ENCODE measurements at places on chromosomes 4 and X. TPM values are rescaled to one million over a fixed set of nuclear protein-coding genes. Genes with fewer than 3 reads are reported as not detected.

DNA sequence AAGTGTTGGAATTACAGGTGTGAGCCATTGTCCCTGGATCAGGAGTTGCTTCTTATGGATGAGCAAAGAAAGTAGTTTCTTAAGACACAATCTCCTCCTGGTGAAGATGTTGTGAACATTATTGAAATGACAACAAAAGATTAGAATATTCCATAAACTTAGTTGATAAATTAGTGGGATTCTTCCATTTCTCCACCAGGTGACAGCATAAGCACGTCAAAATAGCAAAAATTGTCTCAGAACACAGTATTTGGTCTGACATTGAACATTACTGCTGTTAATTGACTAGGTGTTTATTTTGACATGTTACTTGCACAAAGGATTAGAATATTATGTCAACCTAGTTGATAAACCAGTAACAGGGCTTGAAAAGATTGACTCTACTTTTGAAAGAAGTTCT is 21.6 kb downstream of the CLDN34 start:
- no peak for DNase-seq
- H3K36me3 ChIP-seq = no peaks in the 10 kb centered on the region
- H3K4me3 ChIP-seq = no peak overlapping the region
- H3K27me3 ChIP-seq = peaks cover 4% of the 10 kb centered on the region

DNA sequence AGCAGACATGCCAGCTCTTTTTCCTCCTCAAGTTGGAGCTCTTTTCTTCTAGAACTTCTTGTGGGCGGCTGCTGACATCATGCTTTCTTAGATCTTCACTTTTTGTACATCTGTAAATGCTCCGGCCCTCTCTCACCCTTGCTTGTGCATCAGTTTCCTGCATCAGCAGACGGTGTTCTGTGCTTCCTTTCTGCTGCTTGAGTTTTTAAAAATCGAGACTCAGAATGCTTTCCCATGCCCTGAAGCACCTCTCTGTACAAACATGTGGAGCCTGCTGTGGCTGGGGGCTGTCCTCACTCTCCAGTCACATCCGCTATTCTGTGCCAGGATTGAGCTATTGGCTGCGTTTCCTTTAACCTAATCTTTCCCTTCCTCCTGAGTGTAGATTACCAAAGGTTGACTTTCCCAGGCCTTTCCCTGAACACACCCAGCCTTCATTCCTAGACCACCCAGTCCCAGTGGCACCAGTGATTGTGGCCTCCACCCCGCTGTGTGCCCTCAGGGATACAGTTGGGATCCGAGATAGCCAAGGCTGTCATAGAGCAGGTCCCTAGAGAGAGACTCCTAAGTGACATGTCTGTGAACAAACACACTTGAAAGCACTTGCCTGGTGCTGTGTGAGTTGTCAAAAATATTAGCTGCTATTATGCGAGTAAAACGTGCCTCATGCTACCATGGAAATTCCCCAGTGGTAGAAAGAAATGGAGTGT is 41.9 kb downstream of the TNIP2 start:
- no peak overlapping the region for H3K4me3 ChIP-seq
- peak overlapping the region; percentile 81 for H3K27ac ChIP-seq
- H3K4me1 ChIP-seq = peaks cover 21% of the 10 kb centered on the region
- no peaks in the 10 kb centered on the region for H3K27me3 ChIP-seq
- H3K36me3 ChIP-seq = peaks cover 49% of the 10 kb centered on the region
- DNase-seq = peak; percentile 20

DNA sequence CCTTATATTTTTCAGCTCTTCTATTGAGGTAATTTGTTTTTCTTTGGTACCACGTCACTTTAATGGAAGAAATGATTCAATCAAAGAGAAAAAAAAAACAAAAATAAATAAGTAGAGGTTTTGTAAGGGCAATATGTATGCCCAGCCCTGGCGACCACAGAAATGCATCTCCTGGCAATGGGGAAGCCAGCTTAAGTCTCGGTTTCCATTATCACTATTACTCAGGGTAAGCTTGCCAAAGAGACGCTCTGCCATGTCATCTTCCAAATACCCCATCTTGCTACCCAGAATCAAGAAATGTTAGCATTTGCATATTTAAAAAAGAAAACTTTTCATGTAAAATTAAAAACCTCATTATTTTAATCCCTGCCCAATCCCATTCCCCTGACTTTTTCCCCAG is 68.8 kb downstream of the FAM47C start:
- no peaks in the 10 kb centered on the region for H3K27me3 ChIP-seq
- no peak for DNase-seq
- H3K36me3 ChIP-seq = no peaks in the 10 kb centered on the region

Gene GAB3
- total RNA-seq = 4.3 TPM

DNA sequence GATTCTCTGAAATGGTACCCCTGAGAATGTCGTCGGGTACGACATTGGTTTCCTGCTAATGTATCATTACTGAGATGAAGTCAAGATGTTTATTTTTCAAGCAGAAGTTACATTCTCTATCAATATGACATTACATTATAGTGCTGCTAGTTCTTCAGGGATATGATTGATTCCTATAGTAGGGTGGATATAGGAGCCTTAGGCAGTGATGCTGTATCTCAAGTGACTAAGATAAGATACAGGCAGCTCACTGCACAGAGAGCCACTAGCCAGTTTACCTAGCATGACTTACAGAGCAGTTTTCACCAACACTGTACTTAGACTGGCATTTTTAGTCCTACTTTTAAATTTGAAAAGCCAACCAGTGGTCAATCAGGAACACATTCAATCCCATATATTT is 154.9 kb downstream of the FANCB start:
- no peak overlapping the region for H3K4me3 ChIP-seq
- DNase-seq = no peak
- no peaks in the 10 kb centered on the region for H3K36me3 ChIP-seq
- no peaks in the 10 kb centered on the region for H3K4me1 ChIP-seq
- no peak overlapping the region for H3K27ac ChIP-seq
- no peaks in the 10 kb centered on the region for H3K27me3 ChIP-seq

Gene CSN1S1
- not detected for total RNA-seq

Gene TSPAN6
- not detected for total RNA-seq

GRCh38 chr4:104677116-104677515 is 182.4 kb upstream of the CXXC4 start:
- DNase-seq = no peak
- H3K27ac ChIP-seq = no peak overlapping the region
- no peaks in the 10 kb centered on the region for H3K36me3 ChIP-seq
- no peaks in the 10 kb centered on the region for H3K27me3 ChIP-seq
- no peaks in the 10 kb centered on the region for H3K4me1 ChIP-seq
- H3K4me3 ChIP-seq = no peak overlapping the region

Gene SHROOM2
- not detected for total RNA-seq

Gene GLRA2
- not detected for total RNA-seq
